ENCODE measurements at places on chromosomes 5 and 9.

DNA sequence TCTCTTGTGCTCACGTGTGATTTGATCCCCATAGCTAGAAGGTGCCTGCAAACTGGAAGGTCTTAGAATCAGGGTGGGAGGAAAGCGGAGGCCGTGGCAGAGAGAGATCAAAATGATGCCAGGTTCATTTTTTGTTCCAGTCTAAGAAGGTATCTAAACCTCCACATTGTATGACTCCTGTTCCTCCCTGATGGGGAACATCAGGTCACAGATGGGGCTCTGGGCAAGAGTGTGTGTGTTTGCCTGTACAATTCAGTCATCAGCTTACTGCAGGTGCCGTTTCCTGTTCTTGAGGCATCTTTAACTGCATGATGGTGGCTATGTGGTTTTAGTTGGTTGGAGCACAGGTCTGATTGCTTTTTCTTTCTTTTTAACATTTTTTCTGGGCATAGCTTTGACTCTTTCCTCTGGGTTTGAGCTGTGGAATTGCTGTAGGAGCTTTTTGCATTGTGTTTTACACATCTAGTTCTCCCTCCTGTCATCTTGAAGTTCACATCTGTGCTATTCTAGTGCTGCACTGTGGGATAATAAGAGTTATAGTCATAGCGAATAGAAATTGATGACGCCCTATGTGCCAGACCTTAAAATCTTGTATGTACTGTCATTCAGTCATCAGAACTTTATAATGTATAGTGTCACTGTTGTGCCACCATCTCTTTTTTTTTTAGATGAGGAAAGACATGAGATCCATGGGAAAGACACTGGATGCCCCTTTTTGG is 30.8 kb downstream of the ARHGAP26 start:
- DNase-seq: no peak

- no peak for DNase-seq
Observed at GRCh38 chr5:52856564-52856963, 68.8 kb downstream of the ITGA1 start.

DNA sequence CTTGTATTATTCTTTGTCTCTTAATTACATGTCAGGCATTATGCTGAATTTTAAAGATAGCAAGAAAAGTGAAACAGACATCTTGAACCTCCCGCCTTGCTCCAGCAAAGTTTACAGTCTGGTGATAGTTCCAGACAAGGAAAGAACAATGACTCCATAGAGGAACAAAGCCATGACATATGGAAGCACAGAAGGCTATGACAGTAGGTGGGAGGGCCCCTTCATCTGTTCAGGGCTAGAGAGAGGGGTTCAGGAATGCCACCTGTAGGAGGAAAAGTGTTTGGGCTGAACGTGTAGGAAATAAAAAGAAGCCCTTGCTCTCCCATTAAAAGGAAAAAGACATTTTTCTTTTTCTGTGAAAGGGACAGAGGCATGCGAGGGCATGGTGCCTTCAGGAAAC is 315.6 kb downstream of the TRIM32 start:
- no peak for DNase-seq

GRCh38 chr9:26729187-26729586 is 163.4 kb downstream of the CAAP1 start:
- DNase-seq: no peak

- DNase-seq: peak; percentile 73
Observed at GRCh38 chr5:125198270-125198974, 452.0 kb upstream of the ZNF608 start.

- no peak for DNase-seq
Observed at GRCh38 chr5:66558560-66558959, 37.6 kb upstream of the MAST4 start.

DNA sequence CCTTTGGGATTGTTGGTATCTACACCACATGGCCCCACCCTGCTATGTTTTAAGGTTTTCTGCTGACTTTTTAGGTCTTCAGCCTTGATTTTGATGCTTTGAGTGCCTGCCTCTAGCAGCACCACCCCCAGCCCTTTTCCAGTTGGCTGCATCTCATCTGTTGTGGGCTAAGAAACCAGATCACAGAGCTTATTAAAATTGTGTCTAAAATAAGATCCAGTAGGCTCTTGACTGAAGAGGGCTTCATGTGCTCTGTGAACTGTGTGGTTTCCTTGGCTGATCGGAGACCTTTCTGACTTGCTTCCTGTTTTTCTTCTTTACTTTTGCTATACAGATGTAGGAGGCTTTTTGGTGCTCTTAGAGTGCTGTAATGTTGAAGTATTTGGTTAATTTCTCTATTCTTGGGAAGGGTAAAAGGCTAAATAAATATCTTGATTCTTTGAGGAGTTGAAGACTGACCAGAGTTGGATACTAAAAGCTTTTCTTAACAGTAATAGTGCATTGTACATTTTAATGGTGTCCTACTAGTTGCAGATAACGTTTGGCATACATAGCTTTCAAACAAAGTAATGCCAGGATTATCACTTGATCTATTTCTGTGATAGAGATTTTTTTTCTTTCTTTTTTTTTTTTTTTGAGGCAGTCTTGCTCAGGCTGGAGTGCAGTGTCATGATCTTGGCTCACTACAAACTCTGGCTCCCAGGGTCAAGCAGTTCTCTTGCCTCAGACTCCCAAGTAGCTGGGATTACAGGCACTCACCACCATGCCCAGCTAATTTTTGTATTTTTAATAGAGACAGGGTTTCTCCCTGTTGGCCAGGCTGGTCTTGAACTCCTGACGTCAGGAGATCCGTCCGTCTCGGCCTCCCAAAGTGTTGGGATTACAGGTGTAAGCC is 4.5 kb downstream of the UBE2D2 start:
- no peak for DNase-seq

Data from Right ventricle myocardium inferior (tissue), 1 donor.